Activated CD8-positive, alpha-beta memory T cell treated with anti-CD3 and anti-CD28 coated beads for 24 hours (primary cell): ENCODE measurements at places on chromosomes 7 and 10.

GRCh38 chr7:9148687-9149086, 715.3 kb downstream of the NXPH1 start:
- DNase-seq = no peak

DNA sequence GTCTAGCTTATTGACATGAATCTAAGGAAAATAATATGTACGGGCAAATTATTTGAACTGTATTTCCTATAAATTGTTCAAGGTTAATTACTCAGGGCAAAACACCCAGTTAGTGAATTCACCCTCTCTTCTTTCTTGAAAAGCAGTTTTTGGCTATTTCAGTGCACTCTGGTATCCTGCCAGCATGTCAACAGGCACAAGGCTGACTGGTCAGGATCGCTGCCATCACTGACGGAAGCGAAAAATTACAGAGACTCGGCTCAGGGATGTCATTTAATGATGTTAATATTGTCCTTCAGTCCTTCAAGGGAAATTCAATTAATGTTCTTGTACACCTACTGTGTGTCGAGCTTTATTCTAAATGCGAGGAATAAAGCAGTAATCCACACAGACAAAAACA, 28.3 kb upstream of the OLAH start:
- no peak for DNase-seq

DNA sequence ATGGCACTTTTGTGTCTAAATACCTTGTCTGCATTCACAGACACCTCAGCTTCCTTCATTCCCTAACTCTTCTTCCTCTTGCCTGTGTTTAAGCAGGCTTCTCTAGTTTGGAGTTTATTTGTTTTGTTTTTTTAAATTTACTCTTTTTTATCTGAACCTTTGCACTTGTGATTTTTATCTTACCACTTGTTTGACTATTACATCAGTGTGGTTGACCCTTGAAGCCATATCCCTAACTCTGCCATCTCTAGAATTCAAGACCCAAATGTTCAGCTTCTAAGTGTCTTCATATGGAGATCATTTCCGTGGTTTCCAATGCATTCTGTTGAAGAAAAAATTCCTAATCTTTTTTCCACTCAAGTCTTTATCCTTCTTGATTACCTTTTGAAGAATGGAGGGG, 233.3 kb downstream of the KIAA1217 start:
- DNase-seq = no peak

- DNase-seq = no peak
Measured at GRCh38 chr10:30637881-30638467, 8.4 kb upstream of the LYZL2 start.

- DNase-seq = no peak
Measured at GRCh38 chr7:500521-501420, 18.9 kb downstream of the PDGFA start.

DNA sequence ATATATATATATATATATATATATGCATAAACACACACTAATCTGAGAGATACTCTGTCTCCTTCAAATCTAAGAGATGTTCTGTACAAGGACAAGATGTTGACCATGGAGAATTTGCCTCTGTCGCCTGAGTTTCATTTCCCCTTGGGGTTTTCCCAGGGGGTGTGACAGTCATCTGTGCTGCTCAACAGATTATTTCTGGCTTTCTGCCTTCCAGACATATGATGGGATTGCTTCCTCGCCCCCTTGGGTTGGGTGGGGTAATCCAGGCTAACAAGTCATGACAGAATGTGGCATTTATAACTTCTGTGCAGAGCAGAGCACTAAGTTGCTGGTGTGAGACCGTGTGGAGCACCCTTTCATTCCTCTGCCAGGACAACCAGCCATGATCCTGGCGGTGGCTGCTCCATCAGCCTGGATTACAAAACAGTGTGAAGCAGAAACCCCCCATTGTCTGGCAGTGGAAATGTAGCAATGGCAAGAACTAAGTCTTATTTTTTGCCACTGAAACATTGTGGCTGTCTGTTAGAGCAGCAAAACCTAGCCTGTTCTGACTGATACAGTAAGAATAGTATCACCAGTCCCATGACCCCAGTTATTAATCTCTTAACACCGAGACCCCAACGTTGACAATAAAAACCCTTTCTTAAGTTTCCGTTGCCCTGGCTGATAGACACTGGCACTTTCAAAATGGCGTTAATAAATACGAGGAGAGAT, 13.7 kb upstream of the USP6NL start:
- DNase-seq = no peak

- DNase-seq = no peak
Measured at GRCh38 chr10:74936577-74937265, 110.3 kb downstream of the KAT6B start.

DNA sequence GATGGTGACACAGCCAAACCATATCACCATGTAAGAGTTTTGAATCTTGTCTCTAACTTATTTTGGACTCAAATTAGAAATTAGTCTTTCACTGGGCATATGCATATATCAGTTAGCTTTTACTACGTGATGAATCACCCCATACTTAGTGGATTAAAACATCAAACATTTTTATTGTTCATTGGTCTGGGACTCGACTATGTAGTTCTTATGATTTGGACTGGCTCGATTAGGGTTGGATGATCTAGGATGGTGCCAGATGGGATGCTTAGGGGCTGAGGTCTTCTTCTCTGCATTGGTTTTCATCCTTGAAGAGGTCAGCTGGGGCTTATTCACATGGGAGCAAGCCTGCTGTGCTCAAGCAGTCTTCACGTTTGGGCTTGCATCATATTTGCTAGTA, 264.9 kb downstream of the EXOC4 start:
- DNase-seq = no peak

DNA sequence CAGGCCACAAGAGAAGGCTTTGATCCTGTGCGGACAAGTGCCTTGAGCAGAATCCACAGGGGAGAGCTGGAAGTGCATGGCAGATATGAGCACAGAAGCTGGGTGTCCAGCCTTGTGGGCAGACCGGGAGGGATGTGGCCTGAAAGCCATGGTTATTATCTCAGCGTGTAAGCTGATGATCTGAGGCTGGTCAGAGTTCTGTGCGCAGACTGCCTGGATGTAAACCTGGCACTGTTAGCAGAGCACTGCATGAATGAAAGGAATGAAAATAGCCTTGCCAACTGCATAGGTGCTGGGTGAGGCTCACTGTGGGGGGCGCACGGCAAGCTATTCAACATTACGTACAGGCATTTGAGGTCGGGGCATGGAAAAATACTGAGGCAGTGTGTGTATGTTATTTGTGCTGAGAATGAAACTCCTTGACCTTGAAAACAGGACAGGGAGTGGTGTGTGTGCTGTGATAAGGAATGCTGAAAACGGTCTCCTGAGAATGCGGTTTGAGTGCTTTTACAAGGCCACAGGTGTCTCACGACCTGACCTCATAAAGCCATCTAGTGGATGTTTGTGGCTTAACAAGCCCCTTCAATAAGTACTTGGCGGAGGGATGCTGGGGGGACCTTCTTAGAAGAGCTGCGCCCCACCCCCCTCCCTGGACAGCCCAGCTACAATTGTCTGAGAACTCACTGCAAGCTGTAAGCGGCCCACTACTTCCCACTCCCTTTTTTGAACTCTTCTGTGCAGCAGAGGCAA, 18.7 kb downstream of the AKR1C1 start:
- no peak for DNase-seq

DNA sequence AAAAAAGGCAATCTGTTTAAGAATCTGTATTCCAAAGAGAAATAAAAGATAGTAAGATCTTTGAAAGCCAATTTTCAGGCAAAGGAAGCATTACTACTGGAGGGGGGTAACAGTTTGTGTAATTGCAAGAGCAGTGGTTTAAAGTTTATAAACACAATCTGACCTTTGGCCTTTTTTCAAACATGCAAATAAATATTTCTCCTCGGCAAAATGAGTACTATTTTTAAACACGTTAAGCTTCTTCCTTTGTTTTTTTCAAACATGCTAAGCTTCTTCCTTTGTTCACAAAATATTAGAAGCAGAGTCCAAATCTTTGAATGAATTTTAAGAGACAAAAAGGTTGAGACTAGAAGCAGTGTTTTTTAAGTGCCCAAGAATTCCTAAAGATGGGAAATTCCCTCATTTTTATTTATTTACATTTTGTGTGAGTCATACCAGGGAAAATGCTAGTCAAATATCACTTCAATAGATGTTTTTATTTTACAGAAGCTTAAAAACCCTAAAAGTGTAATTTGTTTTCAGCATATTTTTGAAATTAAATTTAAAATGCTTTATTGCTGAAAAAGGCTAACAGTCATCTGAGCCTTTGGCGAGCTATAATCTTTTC, 229.3 kb downstream of the GPR37 start:
- no peak for DNase-seq

DNA sequence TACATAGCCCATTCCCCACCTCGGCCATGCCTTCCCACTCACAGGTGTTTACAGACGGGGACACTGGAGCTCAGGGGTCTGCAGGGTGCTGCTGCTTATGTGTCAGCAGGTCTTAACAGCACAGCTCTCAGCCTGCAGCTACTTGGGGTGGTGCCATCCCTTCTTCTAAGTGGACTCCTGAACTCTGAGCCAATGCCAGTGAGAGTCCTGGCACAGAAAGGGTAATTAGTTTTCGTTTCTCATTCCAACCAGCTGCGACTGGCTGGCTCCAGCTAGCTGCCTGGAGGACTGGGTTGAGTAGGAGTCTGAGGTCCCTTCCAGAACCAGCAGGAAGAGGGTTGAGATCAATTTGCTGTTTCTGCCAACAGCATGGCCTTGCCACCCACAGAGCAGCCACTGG, 88.3 kb upstream of the AGK start:
- DNase-seq = no peak
